ENCODE measurements at places on chromosomes 2 and 18. TPM values are rescaled to one million over a fixed set of nuclear protein-coding genes. Genes with fewer than 3 reads are reported as not detected.

The SERPINB12 gene
- not detected for total RNA-seq

The TUBA3E gene
- not detected for total RNA-seq

The CABYR gene
- total RNA-seq = 1.3 TPM

The SLC11A1 gene
- total RNA-seq = 0.19 TPM

DNA sequence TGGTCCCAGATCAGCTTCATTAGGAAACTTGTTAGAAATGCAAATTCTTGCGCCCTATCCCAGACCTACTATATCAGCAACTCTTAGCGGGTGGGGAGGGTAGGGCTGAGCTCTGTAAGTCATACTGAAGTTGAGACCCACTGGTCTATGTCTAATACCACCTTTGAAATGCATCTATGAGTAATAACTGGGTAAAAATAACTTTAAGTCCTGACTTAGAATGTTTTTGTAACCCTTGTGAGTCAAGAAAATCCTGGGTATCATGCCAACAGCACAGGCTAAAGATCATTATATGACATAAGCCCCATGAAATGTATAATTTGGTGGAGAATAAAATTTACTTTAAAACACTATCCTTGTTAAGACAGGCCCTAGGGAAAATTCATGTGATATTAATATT is 41.4 kb downstream of the PRKD3 start:
- H3K36me3 ChIP-seq = peaks cover 20% of the 10 kb centered on the region
- H3K4me1 ChIP-seq = peaks cover 2% of the 10 kb centered on the region
- H3K27me3 ChIP-seq = no peaks in the 10 kb centered on the region

- H3K27me3 ChIP-seq = no peaks in the 10 kb centered on the region
- H3K36me3 ChIP-seq = no peaks in the 10 kb centered on the region
- H3K4me1 ChIP-seq = no peaks in the 10 kb centered on the region
- H3K4me3 ChIP-seq = no peak overlapping the region
Measured at GRCh38 chr2:240306185-240306584, 129.3 kb upstream of the GPC1 start.

DNA sequence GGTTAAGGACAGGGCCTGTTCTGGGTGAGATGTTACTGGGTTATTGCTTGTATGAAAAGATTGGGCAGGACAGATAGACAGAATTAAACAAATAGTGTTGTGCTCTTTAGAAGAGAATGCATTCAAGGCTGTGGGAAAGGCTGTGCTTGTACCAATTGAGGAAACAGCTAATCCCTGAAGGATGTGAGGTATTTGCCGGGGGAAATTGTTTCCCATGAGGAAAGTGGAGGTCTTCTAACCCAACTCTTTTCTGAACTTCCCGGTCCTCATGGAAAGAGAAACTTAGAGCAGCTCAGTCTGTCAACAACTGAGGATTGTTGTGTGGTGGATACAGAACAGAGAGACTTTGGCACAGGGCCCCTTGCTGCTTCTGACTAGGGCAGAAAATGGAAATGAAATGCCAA is 9.5 kb downstream of the SLC1A4 start:
- H3K36me3 ChIP-seq = peaks cover 19% of the 10 kb centered on the region
- no peak overlapping the region for H3K4me3 ChIP-seq
- peaks cover 19% of the 10 kb centered on the region for H3K4me1 ChIP-seq
- no peaks in the 10 kb centered on the region for H3K27me3 ChIP-seq
- DNase-seq = no peak

DNA sequence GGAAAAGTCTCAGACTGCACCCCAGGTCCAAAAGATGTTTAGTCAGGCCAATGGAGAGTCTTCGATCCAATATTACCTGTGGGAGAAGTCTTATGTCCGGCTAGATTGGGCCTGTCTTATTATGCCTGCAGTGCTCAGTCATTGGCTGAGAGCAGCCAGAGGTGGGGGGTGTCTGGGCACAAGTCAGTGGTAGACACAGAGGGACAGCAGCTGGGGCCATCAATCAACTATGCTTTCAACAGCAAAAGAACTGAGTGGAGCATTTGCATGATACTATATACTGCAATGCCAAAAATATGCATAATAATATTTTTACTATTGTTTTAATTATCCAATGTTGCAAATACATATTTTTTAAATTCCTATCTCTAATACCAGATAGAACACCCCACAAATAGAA is 298.6 kb upstream of the CDH20 start:
- no peaks in the 10 kb centered on the region for H3K27me3 ChIP-seq
- no peak for DNase-seq
- no peak overlapping the region for H3K27ac ChIP-seq

- no peaks in the 10 kb centered on the region for H3K27me3 ChIP-seq
- no peak for DNase-seq
- H3K4me3 ChIP-seq = no peak overlapping the region
- peaks cover 32% of the 10 kb centered on the region for H3K36me3 ChIP-seq
- peaks cover 26% of the 10 kb centered on the region for H3K4me1 ChIP-seq
- no peak overlapping the region for H3K27ac ChIP-seq
Measured at GRCh38 chr2:189679226-189679625, 4.8 kb downstream of the ANKAR start.

- no peaks in the 10 kb centered on the region for H3K36me3 ChIP-seq
- peaks cover 14% of the 10 kb centered on the region for H3K27me3 ChIP-seq
- peak overlapping the region; percentile 29 for H3K4me3 ChIP-seq
- no peaks in the 10 kb centered on the region for H3K4me1 ChIP-seq
- H3K27ac ChIP-seq = no peak overlapping the region
Measured at GRCh38 chr18:39841482-39842365, 2113.3 kb upstream of the PIK3C3 start.

GRCh38 chr2:85259879-85260278 is 67.9 kb downstream of the TGOLN2 start:
- peaks cover 11% of the 10 kb centered on the region for H3K27me3 ChIP-seq
- no peak overlapping the region for H3K4me3 ChIP-seq
- no peak for DNase-seq
- no peak overlapping the region for H3K27ac ChIP-seq
- no peaks in the 10 kb centered on the region for H3K4me1 ChIP-seq

DNA sequence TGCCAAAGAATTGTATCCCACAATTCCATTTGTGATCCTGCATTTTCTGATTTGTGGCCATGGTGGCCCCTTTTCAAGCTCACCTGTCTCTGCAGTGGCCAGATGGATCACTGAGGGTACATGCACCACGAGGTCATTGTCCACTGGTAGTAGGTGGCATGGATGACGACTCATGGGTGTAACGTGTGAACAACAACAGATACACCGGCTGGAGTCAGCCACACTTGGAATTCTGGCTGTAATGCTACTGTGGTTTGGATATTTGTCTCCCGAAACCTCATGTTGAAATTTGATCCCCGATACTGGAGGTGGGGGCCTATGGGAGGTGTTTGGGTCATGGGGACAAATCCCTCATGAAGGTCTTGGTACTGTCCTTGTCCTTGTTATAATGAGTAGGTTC is 102.2 kb upstream of the TAF1B start:
- no peak overlapping the region for H3K4me3 ChIP-seq
- H3K27me3 ChIP-seq = peaks cover 10% of the 10 kb centered on the region
- DNase-seq = no peak
- H3K4me1 ChIP-seq = peaks cover 28% of the 10 kb centered on the region

GRCh38 chr2:99597616-99598015 is 107.8 kb upstream of the REV1 start:
- H3K27ac ChIP-seq = no peak overlapping the region
- H3K27me3 ChIP-seq = no peaks in the 10 kb centered on the region
- no peaks in the 10 kb centered on the region for H3K36me3 ChIP-seq
- no peak for DNase-seq

Data from activated CD4-positive, alpha-beta T cell treated with anti-CD3 and anti-CD28 coated beads, Interleukin-2, amount 10 ng/mL, durations not matched to agents 24 days and 14 days (primary cell).